ENCODE measurements at places on chromosomes 2 and 18.

DNA sequence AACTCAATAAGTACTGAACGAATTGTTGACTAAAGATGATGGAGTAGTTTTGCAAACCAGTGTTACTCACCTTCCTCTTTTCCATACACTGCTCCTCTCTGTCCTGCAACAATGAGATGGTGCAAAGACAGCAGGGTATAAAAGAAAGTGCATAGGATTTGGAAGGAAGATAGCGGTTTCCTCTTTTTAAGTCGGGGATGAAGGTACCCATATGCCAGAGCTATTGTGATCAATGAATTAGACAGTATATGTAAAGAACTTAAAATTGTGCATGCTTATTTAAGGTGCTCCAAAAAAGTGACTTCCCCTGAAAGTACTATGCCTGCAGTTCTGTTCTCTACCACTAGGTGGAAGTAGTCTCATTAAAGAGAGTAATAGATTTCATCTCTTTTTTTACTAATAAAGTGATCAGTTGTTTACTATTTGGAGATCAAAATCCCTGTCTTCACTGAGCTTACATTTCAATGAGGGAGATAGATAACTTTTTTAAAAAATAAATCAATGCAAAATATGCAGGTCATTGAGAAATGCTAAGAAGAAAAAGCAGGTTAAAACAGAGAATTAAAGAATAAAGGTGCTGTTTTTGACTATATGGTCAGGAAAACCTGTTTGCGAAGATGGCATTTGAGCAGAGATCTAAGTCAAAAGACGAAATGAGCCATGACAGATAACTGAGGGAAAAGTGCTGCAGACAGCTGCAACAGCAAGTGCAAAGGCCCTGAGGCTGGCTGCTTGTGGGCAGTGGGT, 339.7 kb upstream of the SLC14A2 start:
- no peak for DNase-seq

DNA sequence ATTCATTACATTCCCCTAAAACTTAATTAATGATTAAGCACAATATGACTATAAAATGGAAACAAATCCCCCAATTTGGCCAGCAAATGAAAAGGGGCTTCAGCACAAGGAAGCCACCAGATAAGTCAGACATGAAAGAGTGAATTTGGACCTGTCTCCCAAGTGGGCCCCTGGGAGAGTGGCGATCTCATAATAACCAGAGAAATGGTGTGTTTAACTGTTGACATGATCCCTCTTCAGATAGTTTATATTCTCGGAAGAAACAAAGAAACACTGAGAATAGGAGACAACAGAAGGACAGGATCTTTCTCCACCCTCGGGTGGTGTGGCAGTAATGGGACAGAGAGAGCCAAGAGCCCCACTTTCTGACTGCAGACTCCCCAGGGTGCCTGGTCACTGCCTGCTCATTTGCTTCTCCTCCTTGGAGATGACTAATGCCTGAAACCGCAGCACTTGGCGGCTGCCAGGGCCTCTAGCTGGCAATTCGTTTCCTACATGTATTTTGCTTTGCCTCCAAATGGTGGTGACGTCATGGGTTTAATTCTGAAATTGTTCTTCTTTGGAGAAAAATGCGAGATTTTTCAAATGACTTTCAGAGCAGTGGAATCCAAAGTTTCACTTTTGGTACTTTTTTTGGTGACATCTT, 46.4 kb upstream of the SPP2 start:
- no peak for DNase-seq

GRCh38 chr2:213537579-213537978, 253.3 kb downstream of the SPAG16 start:
- DNase-seq = no peak

- DNase-seq = peak; percentile 62
These were observed 765 bp upstream of the ID2 start for GRCh38 chr2:8680822-8681760.

DNA sequence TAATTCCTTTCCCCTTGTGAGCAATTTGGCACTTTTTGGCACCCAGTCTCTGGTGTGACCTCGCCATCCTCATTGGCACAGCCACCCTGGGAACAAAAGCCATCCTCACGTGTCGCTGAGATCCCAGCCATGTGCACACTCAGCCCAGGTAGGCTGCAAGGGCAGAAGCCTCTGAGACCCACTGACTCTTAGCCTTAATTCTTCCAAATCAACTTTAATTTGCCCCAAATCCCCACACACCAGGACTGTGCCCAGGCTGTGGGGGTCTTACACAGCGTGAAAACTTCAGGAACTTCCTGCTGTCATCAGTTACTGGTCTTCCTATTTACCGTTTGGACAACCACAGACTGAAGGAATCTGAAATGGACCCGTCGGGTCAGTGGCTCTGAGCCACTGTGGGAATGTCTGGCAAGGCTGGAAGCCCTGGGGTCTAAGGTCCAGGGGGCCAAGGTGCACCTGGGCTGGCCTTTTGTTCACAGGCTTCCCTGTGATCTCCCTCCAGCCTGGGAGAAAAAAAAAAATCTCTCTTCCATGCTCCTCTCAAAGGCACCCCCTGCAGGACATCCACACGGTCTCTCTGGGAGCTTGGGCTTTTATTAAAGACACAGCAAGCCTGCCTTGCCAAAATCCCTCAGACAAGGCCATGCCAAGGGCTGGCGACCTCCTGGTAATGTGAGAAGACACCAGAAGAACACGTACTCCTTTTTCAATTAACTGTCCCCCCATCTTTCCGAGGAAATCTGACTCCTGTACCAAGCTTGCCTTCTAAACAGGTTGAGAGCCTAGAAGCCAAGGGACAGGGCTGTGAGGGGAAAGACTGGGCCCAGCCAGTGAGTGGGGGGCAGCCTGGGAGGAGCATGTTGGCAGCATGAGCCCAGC, 42.1 kb upstream of the LAPTM4A start:
- DNase-seq = peak; percentile 6

GRCh38 chr2:205556841-205557539, 125.3 kb upstream of the NRP2 start:
- no peak for DNase-seq

- no peak for DNase-seq
These were observed 424.9 kb downstream of the PID1 start for GRCh38 chr2:228846161-228846560.

- DNase-seq = no peak
These were observed 16.1 kb downstream of the NFATC1 start for GRCh38 chr18:79411614-79412526.

DNA sequence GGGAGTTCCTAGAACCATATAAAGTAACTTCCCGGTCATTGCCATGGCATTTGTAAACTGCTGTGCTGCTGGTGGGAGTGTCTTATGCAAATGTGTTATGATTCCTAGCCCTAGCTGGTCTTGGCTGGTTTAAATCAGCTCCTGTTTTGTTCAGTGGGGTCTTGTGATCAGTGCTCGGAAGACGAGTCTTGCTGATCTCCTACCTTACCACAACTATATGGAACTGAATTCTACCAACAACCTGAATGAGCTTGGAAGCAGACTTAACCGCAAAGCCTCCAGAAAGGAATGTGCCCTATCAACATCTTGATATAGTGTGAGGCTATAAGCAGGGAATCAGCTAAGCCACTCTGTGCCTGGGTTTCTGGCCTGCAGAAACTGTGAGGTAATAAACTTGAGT, 33.5 kb downstream of the POLE4 start:
- no peak for DNase-seq

DNA sequence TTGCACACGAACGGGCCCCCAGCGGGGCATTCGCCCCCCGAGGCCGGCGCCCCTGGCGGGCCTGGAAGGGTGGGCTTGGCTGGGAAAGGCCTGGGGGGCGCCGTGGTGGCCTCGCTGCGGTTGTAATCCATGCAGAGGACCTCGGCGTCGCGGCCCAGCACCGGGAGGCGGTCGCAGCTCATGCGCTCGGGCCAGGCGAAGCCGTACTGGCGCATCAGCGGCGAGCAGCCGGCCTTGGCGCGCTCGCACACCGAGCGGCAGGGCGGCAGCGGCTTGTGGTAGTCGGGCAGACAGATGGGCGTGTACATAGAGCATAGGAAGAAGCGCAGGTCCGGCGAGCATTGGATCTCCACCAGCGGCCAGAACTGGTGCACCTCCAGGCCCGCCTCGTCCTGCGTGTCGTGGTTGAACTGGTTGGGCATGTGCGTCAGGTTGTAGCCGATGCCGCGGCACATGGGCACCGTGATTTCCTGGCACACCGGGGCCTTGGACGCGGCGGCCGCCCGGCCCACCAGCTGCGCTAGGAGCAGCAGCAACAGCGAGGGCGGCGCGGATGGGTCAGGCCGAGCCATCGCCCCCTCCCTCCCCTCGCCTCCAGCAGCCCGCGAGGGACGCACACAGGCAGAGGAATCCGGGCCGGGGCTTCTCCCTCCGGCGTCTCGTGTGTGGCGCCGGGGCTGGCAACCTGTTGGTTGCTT, 1.4 kb downstream of the FZD5 start:
- DNase-seq = no peak

GRCh38 chr18:66599190-66599589, 4.7 kb downstream of the CDH19 start:
- DNase-seq = no peak

DNA sequence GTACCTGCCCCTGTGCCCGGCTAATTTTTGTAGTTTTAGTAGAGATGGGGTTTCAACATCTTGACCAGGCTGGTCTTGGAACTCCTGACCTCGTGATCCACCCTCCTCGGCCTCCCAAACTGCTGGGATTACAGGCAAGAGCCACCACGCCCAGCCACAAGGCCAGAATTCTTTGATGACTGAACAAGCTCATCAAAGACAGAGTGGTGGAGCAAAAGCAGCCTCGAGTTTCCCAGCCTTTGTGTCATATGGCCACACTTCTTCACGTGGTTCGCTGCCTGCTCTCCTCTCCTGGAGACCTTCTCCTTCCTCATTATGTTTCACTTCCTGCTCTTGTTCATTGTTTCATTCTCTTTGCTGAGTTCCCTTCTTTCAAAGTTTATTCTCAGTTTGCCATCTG, 9.9 kb upstream of the NPC1 start:
- DNase-seq = no peak

DNA sequence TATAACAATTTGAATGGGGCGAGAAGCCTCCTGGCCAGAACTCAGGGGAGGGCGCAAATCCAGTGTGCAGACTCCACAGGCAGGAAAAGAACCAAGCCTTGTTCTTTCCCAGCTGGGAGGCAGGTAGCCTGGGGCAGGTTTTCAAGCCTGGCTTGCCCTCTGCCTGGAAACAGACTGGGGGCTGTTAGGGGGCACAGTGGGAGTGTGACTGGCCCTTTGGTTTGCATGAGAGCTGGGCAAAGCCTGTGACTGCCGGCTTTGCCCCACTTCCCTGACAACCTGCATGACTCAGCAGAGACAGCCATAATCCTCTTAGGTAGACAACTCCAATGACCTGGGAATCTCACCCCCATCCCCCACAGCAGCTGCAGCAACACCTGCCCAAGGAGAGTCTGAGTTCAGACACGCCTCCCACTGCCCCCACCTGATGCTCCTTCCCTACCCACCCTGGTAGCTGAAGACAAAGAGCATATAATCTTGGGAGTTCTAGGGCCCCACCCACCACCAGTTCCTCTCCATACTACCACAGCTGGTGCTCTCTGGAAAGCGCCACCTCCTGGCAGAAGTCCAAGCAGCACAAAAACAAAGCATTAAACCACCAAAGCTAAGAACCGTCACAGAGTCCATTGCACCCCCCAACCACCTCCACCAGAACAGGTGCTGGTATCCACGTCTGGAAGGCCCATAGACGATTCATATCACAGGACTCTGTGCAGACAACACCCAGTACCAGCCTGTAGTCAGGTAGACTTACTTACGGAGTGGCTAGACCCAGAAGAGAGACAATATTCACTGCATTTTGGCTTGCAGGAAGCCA, 402.5 kb downstream of the STK39 start:
- DNase-seq = no peak

DNA sequence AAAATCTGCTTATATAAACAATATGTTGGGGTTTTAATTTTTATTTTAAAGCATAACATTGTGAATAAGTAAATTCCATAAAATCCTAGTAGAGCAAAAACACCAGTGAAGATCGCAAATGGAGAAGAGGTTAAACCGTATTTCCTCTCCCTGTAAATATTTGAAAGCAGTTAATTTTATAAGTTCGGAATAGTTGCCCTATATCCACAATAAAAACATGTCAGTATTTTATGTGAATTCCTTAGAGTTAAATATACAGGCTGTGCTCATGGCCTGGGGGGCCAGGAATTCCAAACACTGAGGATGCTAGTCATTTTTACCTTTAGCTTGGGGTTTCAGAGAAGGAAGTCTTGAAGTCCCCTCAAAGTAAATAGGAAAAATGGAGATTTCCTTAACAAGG, 135.0 kb downstream of the FIGN start:
- DNase-seq = no peak

- DNase-seq = no peak
These were observed 34.6 kb downstream of the RDH14 start for GRCh38 chr2:18525852-18526251.

DNA sequence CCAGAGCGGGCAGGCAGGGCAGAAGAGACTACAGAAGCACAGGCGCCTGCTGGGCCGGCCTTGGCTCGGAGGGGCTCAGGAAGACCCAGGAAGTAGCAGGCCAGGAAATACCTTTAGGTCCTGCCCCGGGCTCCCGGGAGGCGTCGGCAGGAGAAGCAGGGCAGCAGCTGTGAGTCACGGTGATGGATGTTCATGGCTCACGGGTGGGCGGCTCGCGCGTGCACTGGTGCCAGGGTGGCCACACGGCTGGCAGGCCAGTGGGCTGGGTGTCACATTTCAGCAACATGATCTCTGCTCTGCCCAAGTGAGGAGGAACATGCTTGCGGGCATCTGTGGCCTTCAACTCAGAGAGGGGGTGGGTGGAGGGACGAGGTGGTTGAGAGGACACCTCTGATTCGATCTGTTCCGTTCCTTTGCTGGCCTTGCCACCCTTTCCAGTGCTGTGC, 139.3 kb downstream of the KLHL29 start:
- no peak for DNase-seq

GRCh38 chr2:200338692-200339091, 32.2 kb downstream of the SPATS2L start:
- no peak for DNase-seq

GRCh38 chr2:117703858-117704257, 110.6 kb upstream of the DDX18 start:
- DNase-seq = no peak

DNA sequence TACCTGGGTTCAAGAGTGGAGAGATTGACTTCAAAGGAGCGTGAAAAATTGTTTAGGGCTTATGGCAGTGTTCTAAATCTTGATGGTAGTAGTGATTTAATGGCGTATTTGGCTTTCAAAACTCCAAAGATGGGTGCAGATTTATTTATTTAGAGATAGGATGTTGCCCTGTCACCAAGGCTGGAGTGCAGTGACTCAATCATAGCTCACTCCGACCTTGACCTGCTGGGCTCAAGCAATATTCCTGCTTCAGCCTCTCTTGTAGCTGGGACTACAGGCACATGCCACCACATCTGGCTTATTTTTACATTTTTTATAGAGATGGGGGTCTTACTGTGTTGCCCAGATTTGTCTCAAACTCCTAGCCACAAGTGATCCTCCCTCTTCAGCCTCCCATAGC, 52.5 kb downstream of the FAM117B start:
- DNase-seq = no peak

GRCh38 chr2:121043061-121043826, 241.8 kb downstream of the TFCP2L1 start:
- DNase-seq = no peak

GRCh38 chr18:39730606-39731005, 2165.0 kb upstream of the CELF4 start:
- DNase-seq = no peak
